SJCRH30 (cell line): ENCODE measurements at places on chromosomes 13 and 19. TPM values are rescaled to one million over a fixed set of nuclear protein-coding genes. Genes with fewer than 3 reads are reported as not detected.

GRCh38 chr13:108595436-108596274 is 33.8 kb upstream of the MYO16 start:
- H3K4me1 ChIP-seq: no peaks in the 10 kb centered on the region
- no peak overlapping the region for H3K4me3 ChIP-seq
- no peak for DNase-seq
- H3K27me3 ChIP-seq: no peaks in the 10 kb centered on the region
- H3K36me3 ChIP-seq: no peaks in the 10 kb centered on the region

DNA sequence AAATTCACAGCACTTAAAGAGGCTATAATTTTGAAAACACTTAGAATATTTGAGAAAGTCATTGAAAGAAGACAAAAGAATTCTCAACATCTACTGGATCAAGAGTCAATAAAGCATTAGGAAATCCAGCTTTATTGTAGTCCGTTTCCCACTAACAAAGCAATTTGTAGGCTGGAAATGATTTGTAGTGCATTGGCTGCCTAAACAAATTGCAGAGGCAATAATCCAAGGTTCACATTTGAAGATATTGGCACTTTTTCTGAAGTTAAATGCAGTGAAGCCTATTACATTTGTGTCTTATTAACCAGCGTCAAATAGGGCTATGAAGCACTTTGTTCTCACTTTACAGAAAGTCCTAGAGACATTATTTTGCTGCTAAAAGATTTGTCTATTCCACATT is 848.1 kb upstream of the SLITRK1 start:
- no peaks in the 10 kb centered on the region for H3K36me3 ChIP-seq
- no peak overlapping the region for H3K27ac ChIP-seq
- no peak overlapping the region for H3K4me3 ChIP-seq
- no peaks in the 10 kb centered on the region for H3K27me3 ChIP-seq
- no peaks in the 10 kb centered on the region for H3K4me1 ChIP-seq

DNA sequence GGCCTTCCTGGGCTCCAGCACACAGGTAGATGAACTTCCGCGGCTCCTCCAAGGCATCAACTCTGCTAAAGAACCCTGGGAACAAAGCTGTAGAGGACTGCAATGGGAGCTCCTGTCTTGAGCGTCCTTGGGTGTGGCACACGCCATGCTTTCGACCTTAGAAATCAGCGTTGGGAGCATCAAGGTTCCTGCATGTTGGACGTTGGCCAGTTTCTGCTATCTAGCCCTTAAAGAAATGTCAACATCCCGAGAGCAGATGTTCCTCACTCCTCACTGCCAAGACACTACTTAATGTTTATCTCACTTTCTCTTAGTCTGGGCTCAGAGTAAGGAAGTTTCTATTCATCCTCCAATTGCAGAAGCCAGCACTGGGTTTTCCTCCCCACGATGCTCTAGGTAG is 70.6 kb upstream of the MEDAG start:
- H3K27me3 ChIP-seq: no peaks in the 10 kb centered on the region
- H3K4me3 ChIP-seq: no peak overlapping the region
- no peaks in the 10 kb centered on the region for H3K36me3 ChIP-seq
- H3K4me1 ChIP-seq: peaks cover 53% of the 10 kb centered on the region

DNA sequence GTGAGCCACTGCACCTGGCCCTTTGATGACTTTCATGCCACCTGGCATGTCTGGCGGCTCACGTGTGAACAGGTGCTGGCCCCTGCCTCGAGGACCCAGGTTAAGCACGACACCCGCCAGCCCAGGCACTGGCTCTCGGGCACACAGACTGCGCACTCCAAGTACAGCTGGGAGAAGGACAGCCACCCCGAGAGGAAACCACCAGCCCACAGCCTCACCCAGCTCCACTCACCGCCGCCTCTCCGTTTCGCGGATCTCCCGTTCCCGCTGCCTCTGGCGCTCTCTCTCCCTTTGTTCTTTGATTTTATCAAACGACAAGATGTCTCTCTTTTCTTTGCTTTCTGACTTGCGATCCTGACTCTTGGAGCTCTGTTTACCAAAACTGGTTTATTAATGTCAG is 27.4 kb upstream of the TINCR start:
- H3K27ac ChIP-seq: no peak overlapping the region
- DNase-seq: no peak
- H3K27me3 ChIP-seq: no peaks in the 10 kb centered on the region
- H3K36me3 ChIP-seq: peaks cover 93% of the 10 kb centered on the region
- no peak overlapping the region for H3K4me3 ChIP-seq
- no peaks in the 10 kb centered on the region for H3K4me1 ChIP-seq

DNA sequence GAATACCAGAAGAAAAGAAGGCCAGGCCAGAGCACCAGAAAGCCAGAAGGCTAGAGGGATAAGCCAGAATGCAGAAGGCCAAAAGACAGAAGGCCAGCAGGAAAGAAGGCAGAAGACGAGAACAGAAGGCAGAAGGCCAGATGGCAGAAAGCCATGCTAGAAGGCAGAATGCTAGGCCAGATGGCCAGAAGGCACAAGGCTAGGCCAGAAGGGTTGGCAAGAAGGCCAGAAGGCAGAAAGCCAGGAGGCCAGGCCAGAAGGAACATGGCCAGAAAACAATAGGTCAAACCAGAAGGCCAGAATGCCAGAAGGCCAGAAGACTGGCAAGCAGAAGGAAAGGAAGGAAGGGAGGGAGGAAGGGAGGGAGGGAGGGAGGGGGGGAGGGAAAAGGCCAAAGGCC is 188.8 kb downstream of the TUBA3C start:
- H3K36me3 ChIP-seq: no peaks in the 10 kb centered on the region
- DNase-seq: no peak
- no peaks in the 10 kb centered on the region for H3K27me3 ChIP-seq
- no peaks in the 10 kb centered on the region for H3K4me1 ChIP-seq
- H3K4me3 ChIP-seq: no peak overlapping the region

DNA sequence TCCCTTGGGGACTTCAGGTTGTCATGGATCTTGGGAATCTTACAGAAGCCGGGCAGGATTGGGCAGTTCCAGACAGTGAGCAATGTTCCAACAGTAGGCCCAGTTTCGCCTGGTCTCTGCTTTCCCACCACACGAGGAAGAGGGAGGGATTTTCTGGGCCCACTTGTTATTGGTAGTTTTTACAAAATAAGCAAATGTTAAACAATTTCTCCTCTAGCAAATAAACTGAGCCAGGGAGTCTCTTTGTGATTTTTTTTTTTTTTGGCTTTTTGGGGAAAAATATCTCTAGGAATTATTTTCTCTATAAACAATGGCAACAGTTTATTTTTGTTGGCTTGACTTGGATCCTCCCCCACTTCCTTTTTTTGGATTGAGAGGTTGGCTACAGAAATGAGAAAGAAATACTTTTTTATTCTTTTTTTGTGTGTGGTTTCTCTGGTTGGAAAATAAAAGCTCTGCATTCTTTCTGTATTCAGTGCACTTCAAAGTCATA is 89.3 kb downstream of the TM9SF2 start:
- no peak overlapping the region for H3K4me3 ChIP-seq
- DNase-seq: no peak
- H3K36me3 ChIP-seq: no peaks in the 10 kb centered on the region
- H3K4me1 ChIP-seq: peaks cover 2% of the 10 kb centered on the region; the same call in 1 of the 2 replicates
- no peak overlapping the region for H3K27ac ChIP-seq

DNA sequence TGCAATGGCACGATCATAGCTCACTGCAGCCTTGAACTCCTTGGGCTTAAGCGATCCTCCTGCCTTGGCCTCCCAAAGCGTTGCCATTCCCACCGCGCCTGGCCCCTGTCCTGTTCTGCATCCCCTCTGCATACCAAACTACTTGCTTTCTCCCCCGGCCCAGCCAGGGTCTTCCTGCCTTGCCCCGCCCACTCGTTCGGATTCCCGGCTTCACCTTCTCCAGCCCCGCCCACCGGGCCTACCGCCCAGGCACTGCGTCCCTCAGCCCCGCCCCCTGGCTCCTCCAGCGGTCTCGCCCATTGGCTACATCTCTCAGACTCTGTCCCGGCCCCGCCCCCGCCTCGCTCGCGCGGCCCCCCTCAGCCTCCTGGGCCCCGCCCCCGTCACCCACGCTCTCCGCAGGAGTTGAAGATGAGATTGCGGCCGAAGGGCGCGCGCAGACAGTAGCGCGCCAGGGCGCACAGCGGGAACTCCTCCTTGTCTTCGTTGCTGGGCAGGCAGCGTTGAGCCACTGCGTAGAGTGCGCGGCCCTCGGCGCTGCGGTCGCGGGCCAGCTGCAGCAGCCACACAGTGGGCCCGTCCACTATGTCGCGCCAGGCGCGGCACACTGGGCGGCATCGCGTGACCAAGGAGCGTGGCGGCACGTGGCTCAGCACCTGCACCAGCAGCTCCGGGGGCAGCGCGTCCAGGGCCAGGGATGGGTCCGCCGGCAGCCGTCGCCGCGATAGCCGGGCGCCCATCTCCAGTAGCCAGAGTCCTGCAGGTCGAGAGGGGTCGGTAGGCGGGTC is 19.0 kb downstream of the MRPS12 start:
- H3K36me3 ChIP-seq: no peaks in the 10 kb centered on the region
- DNase-seq: no peak
- H3K27ac ChIP-seq: no peak overlapping the region
- H3K4me1 ChIP-seq: no peaks in the 10 kb centered on the region

The HSPBP1 gene
- total RNA-seq: 39.3 and 40.8 TPM in 2 replicates

The URAD gene
- total RNA-seq: not detected in 2 replicates

The GNG7 gene
- total RNA-seq: not detected in 2 replicates

The FARSA gene
- 65.8 and 77.3 TPM in 2 replicates for total RNA-seq

The ZNF44 gene
- 8.6 and 8.7 TPM in 2 replicates for total RNA-seq

The ANKRD24 gene
- total RNA-seq: 0.05 and 0.45 TPM in 2 replicates

The ANGPTL4 gene
- 0.10 and 0.59 TPM in 2 replicates for total RNA-seq

The VSIG10L gene
- 0.10 and 0.28 TPM in 2 replicates for total RNA-seq

The MYADM gene
- 32.5 and 34.1 TPM in 2 replicates for total RNA-seq

The ZNF571 gene
- 4.7 and 5.3 TPM in 2 replicates for total RNA-seq
